Activated naive CD8-positive, alpha-beta T cell treated with anti-CD3 and anti-CD28 coated beads, Interleukin-2, amount 50 U/mL, for 24 hours (primary cell): ENCODE measurements at places on chromosomes 2 and 18.

DNA sequence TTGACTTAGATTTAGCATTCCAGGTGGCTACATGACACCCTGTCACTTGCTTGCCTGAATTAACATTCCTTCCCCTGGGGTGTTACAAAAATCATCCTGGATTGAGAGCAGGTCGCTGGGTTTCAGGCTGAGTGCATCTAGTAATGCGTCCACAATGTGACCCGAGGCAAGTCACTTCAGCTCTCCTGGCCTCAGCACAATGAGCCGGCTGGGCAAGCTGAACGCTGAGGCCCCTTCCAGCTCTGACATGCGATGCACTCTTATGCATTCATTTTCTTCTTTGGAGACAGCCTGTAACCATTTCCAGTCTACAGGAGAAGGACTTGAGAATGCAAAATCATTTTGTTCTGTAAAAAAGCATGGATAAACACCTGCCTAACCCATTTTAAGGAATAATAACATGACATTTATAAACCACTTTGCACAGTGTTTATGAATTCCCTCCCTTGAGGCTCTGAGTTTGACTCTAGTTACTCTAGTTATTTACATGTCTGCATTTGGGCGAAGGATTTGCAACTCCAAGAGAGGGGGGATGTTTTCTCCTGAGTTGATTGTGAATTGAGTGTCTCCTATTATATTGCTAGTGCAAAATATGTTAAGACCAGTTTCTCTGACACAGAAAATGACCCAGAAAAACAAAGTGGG, 63.0 kb upstream of the CPO start:
- H3K27me3 ChIP-seq = no peaks in the 10 kb centered on the region
- no peak overlapping the region for H3K27ac ChIP-seq
- H3K36me3 ChIP-seq = no peaks in the 10 kb centered on the region
- DNase-seq = no peak
- H3K4me3 ChIP-seq = no peak overlapping the region
- H3K4me1 ChIP-seq = peaks cover 4% of the 10 kb centered on the region

- peak overlapping the region; percentile 89 for H3K27ac ChIP-seq
- peaks cover 4% of the 10 kb centered on the region for H3K27me3 ChIP-seq
- no peaks in the 10 kb centered on the region for H3K36me3 ChIP-seq
- peak overlapping the region; percentile 8 for H3K4me3 ChIP-seq
- H3K4me1 ChIP-seq = peaks cover 41% of the 10 kb centered on the region
- DNase-seq = no peak
Observed at GRCh38 chr2:172962082-172962481, 113.6 kb upstream of the MAP3K20 start.

DNA sequence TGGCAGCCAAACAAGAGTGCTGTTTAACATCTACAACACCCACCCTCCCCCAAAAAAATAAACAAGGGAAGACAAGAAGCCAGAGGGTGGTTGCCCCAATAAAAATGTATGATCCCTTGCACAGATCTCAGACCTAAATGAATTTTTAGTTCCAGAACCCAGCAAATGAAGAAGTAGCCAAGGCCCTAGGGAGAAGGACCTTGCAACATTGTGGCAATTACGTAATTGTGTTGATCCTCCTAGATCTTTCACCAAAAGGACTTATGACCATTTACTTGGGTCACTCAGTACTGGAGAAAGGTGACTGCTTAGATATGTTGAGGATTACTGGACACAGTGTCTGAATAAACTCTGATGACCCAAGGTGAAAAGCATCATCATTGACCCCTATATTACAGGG, 1393.8 kb downstream of the LRP1B start:
- H3K27me3 ChIP-seq = no peaks in the 10 kb centered on the region
- no peak overlapping the region for H3K27ac ChIP-seq
- H3K4me1 ChIP-seq = no peaks in the 10 kb centered on the region
- H3K4me3 ChIP-seq = no peak overlapping the region

DNA sequence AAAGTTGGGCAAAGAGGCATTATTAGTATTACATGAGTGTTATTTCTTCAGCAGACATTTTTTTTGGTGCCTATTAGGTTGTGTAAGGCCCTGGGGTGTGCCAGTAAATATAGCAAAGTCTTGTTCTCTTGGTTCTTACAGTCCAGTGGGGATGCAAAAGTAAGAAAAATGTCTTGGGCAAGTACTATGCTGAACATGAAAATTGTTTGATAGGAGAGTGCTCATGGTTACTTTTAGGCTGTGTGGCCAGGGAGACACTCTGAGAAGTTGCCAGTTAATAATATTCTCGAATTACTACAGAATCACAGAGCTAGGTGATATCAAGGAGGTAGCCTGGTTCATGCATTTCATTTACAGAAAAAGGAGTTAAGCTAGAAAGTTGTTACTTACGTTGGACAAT, 1.9 kb downstream of the AGFG1 start:
- H3K27me3 ChIP-seq = no peaks in the 10 kb centered on the region
- peaks cover 18% of the 10 kb centered on the region for H3K36me3 ChIP-seq
- DNase-seq = no peak
- peak overlapping the region; percentile 99 for H3K4me3 ChIP-seq
- peak overlapping the region; percentile 89 for H3K27ac ChIP-seq
- H3K4me1 ChIP-seq = peaks cover 60% of the 10 kb centered on the region

DNA sequence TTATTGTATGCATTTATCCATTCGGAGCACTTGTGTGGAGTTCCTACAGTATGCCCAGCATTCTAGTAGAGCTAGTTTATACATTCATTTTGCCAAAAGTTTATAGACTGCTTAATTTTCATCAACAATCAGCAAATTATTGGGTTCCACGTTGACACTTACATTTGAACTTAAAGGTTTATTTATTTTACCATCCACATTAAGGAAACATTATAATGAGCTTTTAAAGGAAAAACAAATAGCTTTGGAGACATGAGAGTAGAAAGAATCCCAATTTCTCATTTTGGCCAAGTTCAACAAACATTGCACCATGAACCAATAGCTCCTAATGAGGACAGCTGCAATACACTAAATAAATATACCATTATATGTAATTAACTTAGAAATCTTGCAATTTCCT, 501.2 kb upstream of the SMIM21 start:
- no peak overlapping the region for H3K4me3 ChIP-seq
- no peaks in the 10 kb centered on the region for H3K36me3 ChIP-seq

- no peaks in the 10 kb centered on the region for H3K27me3 ChIP-seq
- peaks cover 4% of the 10 kb centered on the region for H3K4me1 ChIP-seq
- peaks cover 18% of the 10 kb centered on the region for H3K36me3 ChIP-seq
- DNase-seq = no peak
Observed at GRCh38 chr2:89841476-89841840, 1150.0 kb downstream of the RPIA start.

DNA sequence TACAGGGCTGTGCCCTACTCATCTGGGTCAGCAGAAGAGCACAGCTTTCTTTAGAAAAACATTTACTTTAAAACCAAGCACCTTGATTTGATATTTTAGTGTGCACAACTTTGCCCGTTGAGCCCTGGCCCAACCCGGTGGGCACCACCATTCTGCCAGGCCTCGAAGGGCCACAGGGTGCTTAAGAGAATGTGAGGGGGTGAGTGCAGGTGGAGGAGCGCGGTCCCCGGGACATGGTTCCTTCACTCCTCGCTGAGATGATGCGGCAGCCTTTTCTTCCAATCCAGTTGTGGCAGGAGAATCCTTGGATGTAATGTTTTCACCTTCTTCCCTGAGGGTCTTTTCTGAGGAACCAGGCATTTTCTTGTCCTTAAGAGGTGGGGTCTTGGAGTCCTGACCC, 119.0 kb downstream of the RPIA start:
- no peaks in the 10 kb centered on the region for H3K36me3 ChIP-seq
- H3K27ac ChIP-seq = no peak overlapping the region
- peaks cover 8% of the 10 kb centered on the region for H3K27me3 ChIP-seq
- no peak for DNase-seq
- no peak overlapping the region for H3K4me3 ChIP-seq

DNA sequence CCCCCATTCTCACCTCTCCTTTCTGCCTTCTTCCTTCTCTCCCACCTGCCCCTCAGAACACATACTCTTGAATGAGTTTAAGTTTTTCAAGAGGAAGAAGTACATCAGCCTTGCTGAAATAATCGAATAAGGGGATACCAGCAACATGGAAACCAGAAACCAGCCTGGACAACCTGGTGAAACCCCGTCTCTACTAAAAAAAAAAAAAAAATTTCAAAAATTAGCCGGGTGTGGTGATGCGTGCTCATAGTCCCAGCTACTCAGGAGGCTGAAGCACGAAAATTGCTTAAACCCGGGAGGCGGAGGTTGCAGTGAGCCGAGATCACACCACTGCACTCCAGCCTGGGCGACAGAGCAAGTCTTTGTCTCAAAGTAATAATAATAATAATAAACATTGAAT, 75.0 kb upstream of the SLC1A4 start:
- DNase-seq = no peak
- no peak overlapping the region for H3K27ac ChIP-seq
- peaks cover 24% of the 10 kb centered on the region for H3K4me1 ChIP-seq
- no peak overlapping the region for H3K4me3 ChIP-seq
- H3K36me3 ChIP-seq = no peaks in the 10 kb centered on the region

GRCh38 chr2:172308253-172308935, 119.0 kb upstream of the ITGA6 start:
- no peaks in the 10 kb centered on the region for H3K27me3 ChIP-seq
- no peaks in the 10 kb centered on the region for H3K36me3 ChIP-seq
- no peak for DNase-seq
- H3K4me1 ChIP-seq = no peaks in the 10 kb centered on the region

DNA sequence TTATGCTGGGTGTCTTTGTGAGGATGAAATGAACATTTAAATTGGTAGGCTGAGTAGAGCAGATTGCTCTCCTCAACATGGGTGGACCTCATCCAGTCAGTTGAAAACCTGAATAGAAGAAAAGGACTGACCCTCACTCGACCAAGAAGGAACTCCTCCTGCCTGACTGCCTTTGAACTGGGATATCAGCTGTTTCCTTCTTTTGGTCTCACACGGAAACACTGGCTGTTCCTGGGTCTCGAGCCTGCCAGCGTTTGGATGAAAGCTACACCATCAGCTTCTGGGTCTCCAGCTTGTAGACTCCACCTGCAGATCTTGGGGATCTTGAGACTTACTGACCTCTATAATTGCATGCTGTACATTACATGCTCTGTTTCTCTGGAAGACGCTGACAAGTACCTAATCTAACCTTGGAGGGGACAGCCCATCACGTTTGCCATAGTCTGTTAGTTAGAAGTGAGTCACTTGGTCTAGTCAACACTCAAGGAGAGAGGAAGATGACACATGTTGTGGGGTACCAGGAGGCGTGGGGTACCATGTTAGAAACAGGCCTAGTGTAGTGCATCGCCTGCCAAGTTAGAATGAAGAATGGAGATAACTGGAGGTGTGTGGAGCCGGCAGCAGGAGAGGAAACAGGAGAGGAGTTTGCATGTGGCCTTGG, 267.0 kb downstream of the MREG start:
- peak overlapping the region; percentile 5 for H3K4me3 ChIP-seq
- peak; percentile 12 for DNase-seq
- no peaks in the 10 kb centered on the region for H3K36me3 ChIP-seq
- H3K27me3 ChIP-seq = peaks cover 4% of the 10 kb centered on the region
- H3K4me1 ChIP-seq = peaks cover 75% of the 10 kb centered on the region

- H3K36me3 ChIP-seq = no peaks in the 10 kb centered on the region
- peaks cover 2% of the 10 kb centered on the region for H3K27me3 ChIP-seq
- H3K27ac ChIP-seq = no peak overlapping the region
Observed at GRCh38 chr18:45602926-45603325, 12.3 kb upstream of the SLC14A2 start.

DNA sequence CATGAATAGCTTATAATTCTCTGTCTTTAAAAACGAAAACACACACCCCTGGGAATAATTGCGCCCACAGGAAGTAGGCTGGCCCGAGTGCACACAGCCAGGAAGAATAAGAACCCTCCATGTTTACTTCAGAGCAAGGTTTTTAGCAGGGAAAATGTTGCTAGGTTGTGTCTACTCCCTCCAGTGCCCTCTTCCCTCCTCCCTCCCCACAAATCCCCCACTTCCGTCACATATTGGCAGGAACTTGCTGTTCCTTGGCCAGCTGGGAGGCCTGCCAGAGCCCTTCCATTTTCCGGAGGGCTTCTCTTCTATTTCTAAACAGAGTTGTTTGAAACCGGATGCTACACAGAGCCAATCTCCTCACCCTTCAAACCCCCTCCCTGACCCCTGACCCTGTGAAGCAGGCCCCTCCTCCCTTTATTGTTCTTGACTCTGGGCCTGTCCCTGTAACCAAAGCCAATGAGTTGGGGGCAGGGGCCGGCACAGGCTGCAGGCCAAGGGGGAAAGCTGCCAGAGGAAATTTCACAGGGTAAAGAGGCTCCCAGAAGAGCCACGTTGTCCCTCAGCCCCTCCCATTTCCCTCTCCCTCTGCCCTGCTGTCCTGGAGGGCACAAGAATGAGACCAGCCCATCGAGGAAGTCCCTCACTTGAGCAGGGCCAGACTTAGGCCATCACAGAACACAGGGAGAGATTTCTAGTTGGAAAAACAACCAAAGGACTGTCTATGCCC, 49.8 kb upstream of the LGALSL start:
- H3K27ac ChIP-seq = no peak overlapping the region
- no peak overlapping the region for H3K4me3 ChIP-seq
- no peak for DNase-seq
- no peaks in the 10 kb centered on the region for H3K4me1 ChIP-seq

- no peaks in the 10 kb centered on the region for H3K36me3 ChIP-seq
- H3K27me3 ChIP-seq = no peaks in the 10 kb centered on the region
- H3K27ac ChIP-seq = no peak overlapping the region
- no peak for DNase-seq
- no peaks in the 10 kb centered on the region for H3K4me1 ChIP-seq
Observed at GRCh38 chr2:99900556-99900955, 241.8 kb downstream of the AFF3 start.

DNA sequence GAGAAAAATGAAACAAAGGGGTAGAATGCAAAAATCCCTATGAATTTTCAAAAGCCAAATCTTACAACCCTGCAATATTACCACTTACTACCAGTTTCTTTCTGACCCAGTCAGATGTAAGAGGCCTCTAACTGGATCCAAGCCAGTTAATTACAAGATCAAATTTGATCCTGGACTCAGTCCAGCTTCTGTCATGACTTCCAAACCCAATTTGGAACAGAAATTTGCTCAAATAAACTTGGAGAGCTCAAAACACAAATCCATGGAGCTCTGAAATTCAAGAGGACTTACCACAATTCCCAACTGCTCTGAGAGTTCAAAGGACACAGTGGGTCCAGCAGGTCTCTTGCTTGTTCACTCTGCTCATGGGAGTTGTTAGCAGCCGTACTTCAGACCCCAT, 1271.7 kb upstream of the SLC39A10 start:
- H3K36me3 ChIP-seq = no peaks in the 10 kb centered on the region
- no peak for DNase-seq
- no peaks in the 10 kb centered on the region for H3K4me1 ChIP-seq
- H3K27me3 ChIP-seq = no peaks in the 10 kb centered on the region
- no peak overlapping the region for H3K4me3 ChIP-seq
- no peak overlapping the region for H3K27ac ChIP-seq
